ENCODE measurements at places on chromosomes 3 and 15. TPM values are rescaled to one million over a fixed set of nuclear protein-coding genes. Genes with fewer than 3 reads are reported as not detected.

PRSS50 gene
- 0.17 TPM for polyA plus RNA-seq

ACTC1 gene
- 6,468 TPM for polyA plus RNA-seq

NPHP3 gene
- polyA plus RNA-seq, result 38.6 TPM

CFAP91 gene
- 0.52 TPM for polyA plus RNA-seq

NAALADL2 gene
- polyA plus RNA-seq, result 7.9 TPM

MAP6D1 gene
- 26.8 TPM for polyA plus RNA-seq

CA12 gene
- polyA plus RNA-seq, result 0.46 TPM

P3H2 gene
- polyA plus RNA-seq, result 61.6 TPM

CAMK2N2 gene
- 0.10 TPM for polyA plus RNA-seq

Measured in muscle of leg (tissue), 16 donors.